ENCODE measurements at places on chromosomes 1 and 21.
A peak's percentile ranks its signal among the peaks of the same experiment; 100 is the strongest.

DNA sequence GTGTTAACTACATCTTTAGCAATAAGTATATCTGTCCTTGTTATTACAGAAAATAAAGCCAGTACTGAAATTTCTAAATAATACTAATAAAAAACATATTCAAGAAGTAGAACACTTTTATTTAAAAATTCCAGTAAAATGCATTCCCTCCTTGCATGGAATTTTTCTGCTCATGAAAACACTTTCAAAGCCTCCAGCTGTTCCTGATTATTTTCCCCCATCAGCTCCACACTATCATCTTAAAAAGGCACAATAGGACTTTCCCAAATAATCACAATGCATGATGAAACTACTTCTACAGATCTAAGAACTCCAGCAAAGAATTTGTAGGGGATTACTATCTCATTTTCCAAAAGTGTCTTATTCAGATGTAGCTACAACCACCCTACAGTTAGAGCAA, 162.6 kb upstream of the USP25 start:
- no peak for ATAC-seq

- no peak for ATAC-seq
These were observed 24.1 kb downstream of the COL11A1 start for GRCh38 chr1:103084181-103084580.

- peak; percentile 84 for ATAC-seq
These were observed 39.9 kb upstream of the ABCA4 start for GRCh38 chr1:94160811-94161210.

DNA sequence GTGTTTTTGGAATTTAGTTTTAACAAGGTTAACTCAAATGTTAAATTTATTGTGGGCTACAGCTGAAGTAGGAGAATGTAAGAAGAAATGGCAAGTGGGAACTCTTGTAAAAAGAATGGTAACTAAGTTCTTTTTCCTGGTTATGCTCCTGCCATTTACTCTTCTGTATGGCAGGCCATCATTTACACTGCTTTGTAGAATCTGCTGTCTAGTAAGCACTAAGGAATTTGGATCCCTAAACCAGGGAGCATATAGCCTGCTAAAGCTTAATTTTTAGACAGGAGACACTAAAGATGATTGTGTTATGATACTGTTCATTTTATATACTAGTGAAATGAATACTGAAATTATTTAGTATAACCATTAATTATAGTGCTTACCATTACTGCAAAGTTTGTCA, 85.3 kb downstream of the CAMTA1 start:
- ATAC-seq, result no peak

GRCh38 chr1:9384751-9385245, 92.1 kb downstream of the SPSB1 start:
- ATAC-seq, result no peak

- no peak for ATAC-seq
These were observed 85.9 kb downstream of the BCAR3 start for GRCh38 chr1:93595743-93596142.

DNA sequence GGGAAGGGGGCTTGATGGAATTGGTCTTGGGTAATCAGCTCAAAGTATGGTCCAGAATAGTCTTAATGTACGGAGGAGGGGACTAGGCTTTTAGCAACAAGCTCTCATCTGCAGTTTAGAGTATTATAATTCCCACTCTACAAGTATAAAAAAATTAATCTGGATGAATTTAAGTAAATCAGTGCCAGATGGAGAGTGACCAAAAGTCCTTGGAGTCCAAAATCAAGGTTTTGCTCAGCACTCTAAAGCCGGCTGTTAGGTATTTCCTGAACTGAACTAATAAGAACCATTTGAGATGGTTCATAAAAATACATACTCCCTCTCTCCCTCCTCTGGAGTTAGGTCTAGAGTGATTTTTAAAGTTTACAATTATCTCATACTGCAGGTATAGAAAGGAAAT, 23.7 kb downstream of the GLUL start:
- ATAC-seq, result no peak

DNA sequence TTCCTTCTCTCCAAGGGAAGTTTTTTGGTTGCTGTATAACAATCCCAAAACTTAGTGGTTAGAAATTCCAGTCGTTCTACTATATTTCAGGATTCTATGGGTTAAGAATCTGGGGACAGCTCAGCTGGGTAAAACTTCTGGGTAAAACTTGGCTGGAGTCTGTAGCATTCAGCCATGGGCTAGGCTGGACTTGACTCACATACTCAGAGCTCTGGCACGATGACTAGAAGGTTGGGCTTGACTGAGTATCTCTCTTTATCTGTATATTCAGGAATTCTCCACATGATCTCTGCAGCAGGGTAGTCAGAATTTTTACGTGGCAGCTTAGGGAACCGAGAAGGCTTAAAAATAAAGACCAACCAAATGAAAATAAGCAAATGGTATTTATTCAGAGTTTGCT, 28.2 kb upstream of the HRNR start:
- ATAC-seq, result peak; percentile 81

GRCh38 chr1:173190101-173190936, 16.8 kb downstream of the TNFSF4 start:
- peak; percentile 97 for ATAC-seq

DNA sequence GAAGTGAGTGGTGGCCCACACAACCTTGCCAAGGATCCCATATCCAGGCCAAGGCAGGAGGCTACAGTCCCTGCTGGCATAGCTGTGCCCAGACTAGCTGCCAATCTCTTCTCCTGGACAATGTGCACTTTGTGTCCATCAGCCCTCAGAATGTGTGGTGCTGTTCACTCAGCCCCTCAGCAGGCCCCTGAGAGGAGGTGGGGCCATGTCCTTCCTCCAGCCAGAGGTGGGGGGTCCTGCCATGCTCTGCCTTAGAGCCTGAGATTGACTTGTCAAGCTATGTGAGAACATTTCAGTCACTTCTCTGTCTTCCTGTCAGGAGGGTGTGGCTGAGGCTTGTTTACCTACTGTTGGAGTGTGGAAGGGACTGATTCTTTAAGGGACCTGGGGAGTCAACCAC, 1.4 kb downstream of the NCF2 start:
- no peak for ATAC-seq

DNA sequence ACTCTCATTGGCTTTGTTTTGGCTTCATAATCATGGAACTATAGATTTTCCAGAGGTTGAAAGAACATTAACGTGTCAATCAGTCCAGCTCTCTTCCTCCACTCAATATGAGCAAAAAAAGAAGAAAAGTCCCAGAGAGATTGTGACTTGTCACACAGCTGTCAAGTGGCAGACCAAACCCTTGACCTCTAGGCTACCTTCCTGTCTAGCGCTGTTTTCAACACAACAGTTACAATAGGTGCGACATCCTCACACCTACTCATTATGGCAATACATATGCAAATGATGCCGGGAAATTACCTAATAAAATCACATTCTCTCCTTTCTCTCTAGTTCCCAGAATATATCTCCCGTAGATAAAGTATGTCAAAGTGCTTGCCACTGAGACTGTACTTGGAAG, 1.1 kb downstream of the WARS2 start:
- no peak for ATAC-seq

DNA sequence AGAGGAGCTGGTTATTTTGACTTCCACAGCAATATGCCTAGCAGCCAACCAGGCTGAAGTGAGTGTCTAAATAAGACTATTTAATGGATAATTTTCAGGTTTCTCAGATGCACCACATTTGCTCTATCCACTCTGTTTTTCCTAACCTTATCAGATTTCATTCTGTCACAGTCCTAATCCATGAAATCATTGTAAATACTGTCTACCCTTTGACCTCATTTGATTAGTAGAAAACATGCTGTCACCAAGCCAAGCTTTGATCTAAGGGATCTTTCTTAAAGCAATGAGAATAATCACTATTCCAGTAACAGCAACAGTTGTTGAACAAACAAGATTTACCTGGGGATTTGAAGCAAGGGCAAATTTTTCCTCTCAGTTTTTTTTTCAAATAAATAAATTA, 595.6 kb downstream of the LTN1 start:
- no peak for ATAC-seq

All from motor neuron (in vitro differentiated cells).